Activated CD4-positive, alpha-beta T cell treated with anti-CD3 and anti-CD28 coated beads for 4 hours (primary cell): ENCODE measurements at places on chromosomes 7 and 10.

DNA sequence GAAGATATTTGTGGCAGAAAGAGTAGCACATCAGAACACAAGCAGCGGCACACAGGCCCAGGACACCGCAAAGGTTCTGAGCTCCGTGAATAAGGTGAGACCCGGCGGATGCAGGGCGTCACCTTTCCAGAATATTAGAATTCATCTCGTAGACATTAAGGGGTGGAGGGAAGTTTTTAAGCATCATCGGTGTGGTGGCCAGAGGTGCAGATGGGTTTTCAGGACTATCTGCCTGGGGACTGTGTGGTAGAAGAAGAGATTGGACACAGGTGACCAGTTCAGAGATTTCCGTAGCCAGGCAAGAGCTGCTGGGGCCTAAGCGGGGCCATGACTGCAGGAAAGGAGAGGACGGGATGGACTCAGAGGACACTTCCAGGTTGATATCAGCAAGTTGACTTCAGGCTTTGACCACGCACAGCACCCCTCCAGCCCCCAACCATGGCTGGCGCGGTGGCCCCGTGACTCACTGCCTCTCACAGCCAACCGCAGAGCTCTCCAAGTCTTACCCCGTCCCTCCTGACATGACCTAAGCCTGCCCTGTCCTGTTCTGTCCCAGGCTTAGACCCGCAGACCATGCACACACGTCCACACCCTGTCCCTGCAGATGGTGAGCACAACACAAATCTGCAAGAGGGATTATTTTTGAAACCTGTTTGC lies 97.2 kb downstream of the OAT start:
- DNase-seq: no peak

GRCh38 chr10:130711072-130711471 lies 574.9 kb downstream of the GLRX3 start:
- DNase-seq: no peak

- no peak for DNase-seq
Observed at GRCh38 chr10:35959252-35959651, 317.2 kb upstream of the FZD8 start.

DNA sequence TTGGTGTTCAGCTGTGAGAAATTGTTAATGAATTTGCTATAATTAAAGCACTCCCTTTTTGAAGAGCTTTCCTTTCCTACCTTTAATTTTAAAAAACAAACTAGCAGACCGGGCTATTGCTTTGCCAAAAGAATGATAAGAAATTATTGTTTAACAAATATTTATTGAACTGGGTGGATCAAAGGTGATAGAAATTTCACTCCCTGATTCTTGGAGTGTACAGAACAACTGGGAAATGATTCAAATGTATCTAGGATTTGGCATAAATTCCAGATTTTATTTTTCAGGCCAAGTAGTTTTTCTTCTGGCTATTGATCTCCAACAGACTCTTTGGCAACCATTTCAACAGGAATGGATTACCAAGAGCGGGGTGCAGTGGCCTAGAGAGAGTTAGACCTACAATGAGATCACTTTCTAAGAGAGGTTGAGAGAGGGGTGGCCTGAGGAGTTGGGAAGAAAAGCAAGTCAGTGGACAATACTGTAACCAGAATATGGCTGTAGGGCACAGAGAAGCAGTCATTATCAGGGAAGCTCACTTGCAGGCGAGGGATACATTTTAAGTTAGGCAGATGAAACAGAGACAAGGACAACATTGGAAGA lies 71.9 kb downstream of the PLXDC2 start:
- DNase-seq: no peak

DNA sequence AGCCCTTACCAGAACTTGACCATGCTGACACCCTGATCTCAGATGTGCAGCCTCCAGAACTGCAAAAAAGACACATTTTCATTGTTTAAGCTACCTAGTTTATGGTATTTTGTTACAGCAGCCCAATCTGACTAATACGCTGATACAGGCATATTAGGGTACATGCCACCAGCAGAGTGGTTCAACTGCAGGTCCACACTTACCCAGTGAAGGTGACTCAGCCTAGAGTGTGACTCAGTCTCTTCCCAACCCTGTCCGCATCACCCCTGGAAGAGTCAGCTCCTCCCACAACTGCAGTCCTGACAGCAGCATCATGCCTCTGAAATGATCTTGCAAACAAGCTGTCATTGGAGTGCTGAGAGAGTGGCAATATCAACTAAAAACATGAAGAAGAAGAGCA lies 30.8 kb upstream of the GOT1 start:
- DNase-seq: no peak

DNA sequence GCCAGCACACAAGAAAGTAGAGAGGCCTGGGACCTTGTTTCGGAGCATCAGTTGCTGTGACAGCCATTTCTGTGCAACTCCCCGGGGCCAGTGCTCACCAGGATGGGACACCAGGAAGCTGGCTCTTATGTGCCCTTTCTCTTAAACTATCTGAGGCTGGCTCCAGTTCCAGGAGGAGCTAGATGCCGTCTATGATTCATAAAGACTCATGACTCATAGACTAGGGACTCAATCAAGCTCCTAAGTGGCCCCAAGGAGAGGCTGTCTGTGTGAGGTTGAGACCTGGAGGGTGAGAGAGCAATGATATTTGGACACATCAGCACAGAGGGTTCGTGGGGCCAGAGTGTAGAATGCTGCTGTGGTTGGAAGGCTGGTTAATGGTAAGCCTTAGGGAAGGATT lies 580.1 kb downstream of the CCSER2 start:
- DNase-seq: no peak

- DNase-seq: no peak
Observed at GRCh38 chr7:106417273-106417902, 132.6 kb upstream of the NAMPT start.

DNA sequence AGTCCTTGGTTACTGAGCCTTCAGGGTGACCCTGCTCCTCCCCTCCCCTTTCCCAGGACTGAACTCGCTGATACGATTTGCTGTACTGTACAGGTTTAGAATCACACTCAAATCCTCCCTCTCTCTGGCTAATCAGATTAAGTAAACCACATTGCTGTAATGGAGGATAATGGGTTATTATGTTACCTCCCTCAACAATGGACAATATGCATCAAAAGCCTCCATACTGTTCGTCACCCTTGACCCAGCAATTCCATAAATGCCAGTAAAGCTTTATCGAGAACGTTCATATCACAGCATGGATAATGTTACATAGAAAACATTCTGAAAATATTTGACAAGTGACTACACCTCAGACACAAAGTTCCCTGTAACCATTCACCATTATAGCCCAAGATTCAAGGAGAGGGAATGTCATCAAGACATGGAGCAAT lies 61.7 kb downstream of the FAM107B start:
- DNase-seq: no peak

GRCh38 chr10:2020836-2021235 lies 283.5 kb upstream of the ADARB2 start:
- no peak for DNase-seq

DNA sequence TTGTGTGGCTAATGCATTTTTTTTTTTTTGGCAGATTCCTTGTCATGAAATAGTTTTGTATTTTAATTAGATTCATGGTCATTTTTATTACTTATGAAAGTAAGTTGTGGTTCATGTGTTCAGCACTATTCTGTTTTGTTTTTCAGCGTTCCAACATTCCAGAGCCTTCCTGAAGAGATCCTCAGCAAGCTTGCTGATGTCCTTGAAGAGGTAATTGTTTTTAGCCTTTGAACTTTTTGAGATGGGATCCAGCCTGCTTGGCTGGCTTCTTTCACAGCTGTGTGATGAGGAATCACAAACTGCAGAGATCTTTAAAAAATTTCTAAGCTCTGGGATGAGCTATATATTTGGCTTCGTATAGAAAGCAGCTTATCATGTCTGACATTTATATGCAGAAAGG lies 208.0 kb upstream of the CSTF2T start:
- DNase-seq: no peak

DNA sequence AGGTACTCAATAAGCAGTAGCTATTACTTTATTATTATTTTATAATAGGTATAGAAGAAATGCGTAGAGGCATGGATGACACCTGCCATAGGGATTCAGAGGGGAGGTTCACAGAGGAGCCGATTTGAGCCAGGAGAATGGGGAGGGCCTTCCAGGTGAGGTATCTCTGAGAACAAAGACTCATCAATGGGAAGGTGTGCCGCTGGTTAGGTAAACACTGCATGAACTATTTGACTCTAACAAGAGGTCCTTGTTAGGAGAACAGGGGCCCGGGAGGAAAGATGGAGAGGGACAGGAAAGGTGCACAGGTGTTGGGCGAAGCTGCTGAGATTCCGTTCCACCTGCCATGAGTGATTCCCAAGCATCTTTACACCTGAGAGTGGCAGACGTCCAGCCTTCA lies 41.8 kb upstream of the TMEM273 start:
- no peak for DNase-seq

- peak; percentile 16 for DNase-seq
Observed at GRCh38 chr7:129779602-129780256, 168.2 kb downstream of the NRF1 start.

GRCh38 chr7:158445421-158446175 lies 142.0 kb downstream of the PTPRN2 start:
- DNase-seq: no peak

GRCh38 chr10:35316218-35316967 lies 19.9 kb upstream of the CCNY start:
- DNase-seq: no peak

DNA sequence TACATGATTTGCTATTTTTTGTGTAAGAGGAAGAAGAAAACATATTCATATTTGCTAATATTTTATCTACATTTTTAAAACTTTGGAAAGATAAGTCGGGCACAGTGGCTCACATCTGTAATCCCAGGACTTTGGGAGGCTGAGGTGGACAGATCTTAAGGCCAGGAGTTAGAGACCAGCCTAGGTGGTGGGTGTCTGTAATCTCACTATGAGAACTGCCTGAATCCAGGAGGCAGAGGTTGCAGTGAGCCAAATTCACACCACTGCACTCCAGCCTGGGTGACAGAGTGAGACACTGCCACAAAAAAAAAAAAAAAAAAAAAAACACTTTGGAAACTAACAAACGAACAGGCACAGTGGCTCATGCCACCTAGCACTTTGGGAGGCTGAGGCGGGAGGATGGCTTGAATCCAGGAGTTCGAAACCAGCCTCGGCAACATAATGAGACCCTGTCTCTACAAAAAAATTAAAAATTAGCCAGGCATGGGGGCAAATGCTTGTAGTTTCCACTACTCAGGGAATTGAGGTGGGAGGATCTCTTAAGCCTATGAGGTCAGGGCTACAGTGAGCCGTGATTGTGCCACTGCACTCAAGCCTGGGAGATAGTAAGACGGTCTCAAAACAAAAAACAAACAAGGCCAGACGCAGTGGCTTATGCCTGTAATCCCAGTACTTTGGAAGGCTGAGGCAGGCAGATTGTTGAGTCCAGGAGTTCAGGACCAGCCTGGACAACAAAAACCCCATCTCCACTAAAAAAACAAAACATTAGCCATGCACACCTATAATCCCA lies 25.6 kb downstream of the HERC4 start:
- DNase-seq: no peak

GRCh38 chr10:72728462-72728861 lies 36.5 kb downstream of the MCU start:
- DNase-seq: no peak

DNA sequence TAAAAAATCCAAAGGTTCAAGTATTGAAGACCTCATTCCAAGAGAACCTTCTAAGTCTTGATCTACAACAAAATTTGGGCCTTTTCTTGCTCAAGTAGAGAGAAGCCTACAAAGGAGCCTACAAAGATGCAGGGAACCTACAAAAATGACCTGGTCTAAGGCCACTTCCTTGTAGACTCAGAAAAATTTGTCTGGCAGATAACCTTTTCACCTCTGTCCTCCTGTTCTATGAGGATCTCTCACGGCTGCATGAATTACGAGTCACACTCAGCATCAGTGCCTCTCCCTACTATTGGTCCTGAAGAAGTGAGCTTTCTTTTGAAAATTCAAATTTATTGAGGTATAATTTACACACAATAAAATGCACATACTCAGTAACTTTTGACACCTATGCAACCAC lies 29.3 kb downstream of the CCNJ start:
- no peak for DNase-seq

DNA sequence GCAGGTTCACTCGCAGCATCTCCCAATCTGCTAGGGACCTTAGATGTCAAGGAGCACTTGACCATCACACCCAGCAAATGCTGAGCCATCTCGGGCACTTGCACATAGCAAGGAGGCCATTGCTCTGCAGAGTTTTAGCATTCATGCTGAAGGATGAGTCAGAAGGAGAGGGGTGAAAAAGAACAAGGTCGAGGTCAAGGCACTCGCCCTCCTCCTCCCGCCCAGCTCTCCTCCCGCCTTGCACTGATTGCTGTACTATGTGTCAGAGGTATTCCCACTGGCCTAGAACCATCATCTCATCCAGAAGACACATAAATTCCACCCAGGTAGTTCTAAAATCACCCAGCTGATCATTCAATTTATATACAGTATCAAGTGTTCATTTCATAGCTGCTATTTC lies 255.1 kb upstream of the SP4 start:
- no peak for DNase-seq

DNA sequence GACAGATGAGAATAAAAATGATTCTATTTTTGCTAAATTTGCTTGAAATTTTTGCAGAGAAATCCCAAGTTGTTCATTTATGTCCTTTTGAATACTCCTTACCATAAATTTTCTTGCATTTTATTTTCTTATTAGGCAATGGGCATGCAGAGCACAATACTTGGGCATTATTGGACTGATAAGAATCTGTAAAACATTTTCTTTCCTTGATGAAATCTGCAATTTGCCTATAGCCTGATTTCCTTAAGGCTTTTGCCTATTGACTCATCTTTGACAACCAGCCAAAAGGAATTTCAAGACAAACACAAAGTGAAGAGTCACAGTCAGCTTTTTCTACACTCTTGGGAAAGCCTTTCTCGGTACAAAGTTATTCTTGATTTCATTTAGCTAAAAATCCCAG lies 30.5 kb upstream of the GNAT3 start:
- DNase-seq: no peak

DNA sequence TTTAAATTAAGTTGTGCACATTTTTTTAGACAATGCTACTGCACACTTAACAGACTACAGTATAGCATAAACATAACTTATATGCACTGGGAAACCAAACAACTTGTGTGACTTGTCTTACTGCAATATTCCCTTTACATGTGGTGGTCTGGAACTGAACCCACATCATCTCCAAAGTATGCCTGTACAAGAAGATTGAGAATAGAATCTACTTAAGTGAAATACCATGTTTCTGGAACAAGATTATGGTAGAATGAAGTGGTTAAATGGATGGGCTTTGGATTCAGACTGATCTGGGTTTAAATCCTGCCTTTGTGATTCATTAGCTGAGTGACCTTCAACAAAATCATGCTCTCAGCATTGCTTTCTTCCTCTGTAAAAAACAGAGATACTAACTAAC lies 30.7 kb downstream of the CUL2 start:
- no peak for DNase-seq

GRCh38 chr7:79412915-79413314 lies 40.6 kb downstream of the MAGI2 start:
- DNase-seq: no peak

DNA sequence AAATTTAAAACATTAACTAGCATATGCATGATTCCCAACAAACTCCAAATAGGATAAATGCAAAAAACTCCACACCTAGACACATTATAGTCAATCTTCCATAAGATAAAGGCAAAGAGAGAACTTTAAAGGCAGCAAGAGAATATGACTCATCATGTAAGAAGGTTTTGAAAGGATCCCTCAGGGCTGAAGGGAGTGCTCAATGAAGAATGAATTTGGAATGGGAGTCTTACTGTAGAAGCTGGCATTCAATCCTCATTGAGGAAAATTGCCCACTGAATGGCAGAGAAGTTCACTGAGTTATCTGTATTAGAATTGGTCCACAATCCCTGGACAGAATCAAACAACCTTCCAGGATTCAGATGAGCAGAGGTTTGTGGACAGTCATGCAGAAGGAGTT lies 26.1 kb upstream of the ZNF365 start:
- no peak for DNase-seq

GRCh38 chr7:27917774-27918314 lies 177.9 kb downstream of the TAX1BP1 start:
- DNase-seq: no peak
